ENCODE measurements at places on chromosomes 11 and 22. TPM values are rescaled to one million over a fixed set of nuclear protein-coding genes. Genes with fewer than 3 reads are reported as not detected.

MYOD1 gene
- not detected for polyA plus RNA-seq

CDK2AP2 gene
- polyA plus RNA-seq, result 9.7 TPM

MAPK8IP1 gene
- polyA plus RNA-seq, result 0.83 TPM

- no peak overlapping the region for H3K27ac ChIP-seq
- H3K4me3 ChIP-seq, result no peak overlapping the region
- no peaks in the 10 kb centered on the region for H3K4me1 ChIP-seq
- DNase-seq, result no peak
These were observed 35.4 kb downstream of the PHF21B start for GRCh38 chr22:44974454-44974853.

GRCh38 chr22:38468443-38469305, 778 bp downstream of the KDELR3 start:
- H3K4me3 ChIP-seq, result peak overlapping the region; percentile 76
- no peaks in the 10 kb centered on the region for H3K36me3 ChIP-seq
- no peak for DNase-seq
- H3K27ac ChIP-seq, result peak overlapping the region; percentile 36
- H3K4me1 ChIP-seq, result peaks cover 12% of the 10 kb centered on the region
- peaks cover 8% of the 10 kb centered on the region for H3K27me3 ChIP-seq

- no peak overlapping the region for H3K4me3 ChIP-seq
- DNase-seq, result no peak
- H3K27ac ChIP-seq, result no peak overlapping the region
- no peaks in the 10 kb centered on the region for H3K27me3 ChIP-seq
These were observed 207.9 kb downstream of the SOX6 start for GRCh38 chr11:16148301-16148931.

DNA sequence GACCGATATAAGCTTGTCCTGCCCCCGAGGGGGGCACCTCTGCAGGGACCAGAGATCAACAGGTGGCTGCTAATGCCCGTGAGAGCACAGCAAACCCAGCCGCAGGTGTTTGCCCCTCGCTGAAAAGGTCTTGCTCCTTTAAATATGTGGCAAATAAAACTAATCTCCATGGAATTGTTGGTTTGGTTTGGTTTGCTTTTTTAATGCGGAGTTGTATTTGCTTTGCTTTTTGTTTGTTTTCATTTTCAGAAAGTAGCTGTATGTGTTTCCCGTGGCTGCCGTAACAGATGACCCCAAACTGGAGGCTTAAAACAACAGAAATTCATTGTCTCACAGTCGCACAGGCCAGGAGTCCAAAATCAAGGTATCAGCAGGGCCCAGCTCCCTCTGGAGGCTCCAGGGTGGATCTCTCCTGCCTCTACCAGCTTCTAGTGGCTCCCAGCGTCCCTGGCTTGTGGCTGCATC, 93.0 kb downstream of the CELSR1 start:
- DNase-seq, result no peak
- peaks cover 11% of the 10 kb centered on the region for H3K4me1 ChIP-seq
- H3K4me3 ChIP-seq, result no peak overlapping the region
- peaks cover 1% of the 10 kb centered on the region for H3K36me3 ChIP-seq
- H3K27ac ChIP-seq, result no peak overlapping the region

GRCh38 chr11:43786016-43786415, 94.6 kb upstream of the ALKBH3 start:
- DNase-seq, result no peak
- H3K36me3 ChIP-seq, result no peaks in the 10 kb centered on the region
- H3K27ac ChIP-seq, result no peak overlapping the region
- peaks cover 19% of the 10 kb centered on the region for H3K4me1 ChIP-seq
- no peaks in the 10 kb centered on the region for H3K27me3 ChIP-seq
- no peak overlapping the region for H3K4me3 ChIP-seq

GRCh38 chr22:39243439-39244135, 1.2 kb downstream of the PDGFB start:
- no peak for DNase-seq
- peaks cover 3% of the 10 kb centered on the region for H3K27me3 ChIP-seq
- peak overlapping the region; percentile 64 for H3K4me3 ChIP-seq
- H3K4me1 ChIP-seq, result peaks cover 29% of the 10 kb centered on the region

DNA sequence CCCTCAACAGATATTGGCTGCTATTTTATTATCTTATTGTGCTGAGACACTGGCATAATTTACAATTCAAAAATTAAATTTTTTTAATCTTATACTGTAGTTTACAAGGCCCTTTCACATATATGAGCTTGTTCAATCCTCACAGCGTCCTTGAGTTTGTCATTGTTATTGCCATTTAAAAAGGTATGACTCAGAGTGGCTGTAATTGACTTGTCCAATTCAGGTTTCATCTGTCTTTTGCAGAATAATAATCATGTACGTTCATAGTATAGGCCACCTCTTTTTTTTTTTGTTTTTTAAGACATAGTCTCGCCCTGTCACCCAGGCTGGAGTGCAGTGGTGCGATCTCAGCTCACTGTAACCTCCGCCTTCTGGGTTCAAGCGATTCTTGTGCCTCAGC, 11.5 kb downstream of the PTPRJ start:
- H3K27me3 ChIP-seq, result no peaks in the 10 kb centered on the region
- no peaks in the 10 kb centered on the region for H3K36me3 ChIP-seq
- H3K27ac ChIP-seq, result no peak overlapping the region
- H3K4me1 ChIP-seq, result peaks cover 7% of the 10 kb centered on the region

GRCh38 chr11:12199231-12199948, 89.0 kb downstream of the MICAL2 start:
- DNase-seq, result no peak
- peak overlapping the region; percentile 47 for H3K27ac ChIP-seq
- H3K4me1 ChIP-seq, result peaks cover 35% of the 10 kb centered on the region
- H3K36me3 ChIP-seq, result peaks cover 31% of the 10 kb centered on the region
- no peak overlapping the region for H3K4me3 ChIP-seq

- no peaks in the 10 kb centered on the region for H3K27me3 ChIP-seq
- no peaks in the 10 kb centered on the region for H3K4me1 ChIP-seq
- no peaks in the 10 kb centered on the region for H3K36me3 ChIP-seq
- DNase-seq, result no peak
These were observed 604.1 kb upstream of the ANO5 start for GRCh38 chr11:21588754-21589153.

- no peak overlapping the region for H3K27ac ChIP-seq
- H3K4me1 ChIP-seq, result no peaks in the 10 kb centered on the region
- H3K27me3 ChIP-seq, result no peaks in the 10 kb centered on the region
These were observed 1889.7 kb downstream of the LRRC4C start for GRCh38 chr11:39569789-39570188.

- no peak overlapping the region for H3K27ac ChIP-seq
- H3K4me3 ChIP-seq, result peak overlapping the region; percentile 50
- peak; percentile 77 for DNase-seq
- peaks cover 14% of the 10 kb centered on the region for H3K4me1 ChIP-seq
- peaks cover 3% of the 10 kb centered on the region for H3K27me3 ChIP-seq
These were observed 519 bp downstream of the ARRB1 start for GRCh38 chr11:75350743-75351540.
